Muscle of arm (tissue), 14 donors: ENCODE measurements at places on chromosomes 12 and 14.

DNA sequence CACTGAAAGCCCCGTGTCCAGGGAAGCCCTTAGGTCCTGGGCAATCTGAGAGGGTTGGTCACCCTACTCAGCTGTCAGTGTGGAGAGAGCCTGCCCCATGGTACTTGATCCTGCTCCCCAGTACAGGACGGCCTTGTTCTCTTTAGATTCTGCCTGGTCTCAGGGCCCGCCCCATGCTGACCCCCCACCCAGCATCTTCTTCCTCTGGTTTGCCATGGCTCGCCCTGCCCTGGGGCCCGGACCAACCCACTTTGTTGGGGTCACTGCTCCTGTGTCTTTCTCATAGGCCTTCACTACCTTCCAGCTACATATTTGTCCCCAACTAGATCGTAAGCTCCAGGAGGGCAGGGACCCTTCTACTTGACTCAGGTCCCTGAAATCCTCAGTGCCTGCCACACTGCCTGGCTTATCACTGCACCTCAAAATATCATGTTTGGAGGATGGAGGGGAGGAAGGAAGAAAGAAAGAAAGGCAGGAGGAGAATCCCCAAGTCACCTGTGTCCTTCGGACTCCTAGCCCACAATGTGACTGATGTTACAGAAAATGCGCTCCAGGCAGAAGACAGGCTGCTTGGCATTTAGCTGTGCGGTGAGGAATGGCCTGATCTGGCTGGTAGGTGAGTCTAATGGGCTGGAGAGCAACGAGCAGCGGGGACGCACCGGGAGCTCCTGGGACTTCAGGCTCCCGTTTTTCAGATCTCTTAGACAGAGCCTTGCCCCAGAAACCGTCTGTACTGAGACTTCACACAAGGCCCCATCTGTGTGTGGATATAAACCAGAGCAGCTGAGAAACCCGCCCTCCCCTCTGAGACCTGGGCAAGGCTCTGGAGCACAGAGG, 66.1 kb downstream of the C14orf132 start:
- DNase-seq = no peak

DNA sequence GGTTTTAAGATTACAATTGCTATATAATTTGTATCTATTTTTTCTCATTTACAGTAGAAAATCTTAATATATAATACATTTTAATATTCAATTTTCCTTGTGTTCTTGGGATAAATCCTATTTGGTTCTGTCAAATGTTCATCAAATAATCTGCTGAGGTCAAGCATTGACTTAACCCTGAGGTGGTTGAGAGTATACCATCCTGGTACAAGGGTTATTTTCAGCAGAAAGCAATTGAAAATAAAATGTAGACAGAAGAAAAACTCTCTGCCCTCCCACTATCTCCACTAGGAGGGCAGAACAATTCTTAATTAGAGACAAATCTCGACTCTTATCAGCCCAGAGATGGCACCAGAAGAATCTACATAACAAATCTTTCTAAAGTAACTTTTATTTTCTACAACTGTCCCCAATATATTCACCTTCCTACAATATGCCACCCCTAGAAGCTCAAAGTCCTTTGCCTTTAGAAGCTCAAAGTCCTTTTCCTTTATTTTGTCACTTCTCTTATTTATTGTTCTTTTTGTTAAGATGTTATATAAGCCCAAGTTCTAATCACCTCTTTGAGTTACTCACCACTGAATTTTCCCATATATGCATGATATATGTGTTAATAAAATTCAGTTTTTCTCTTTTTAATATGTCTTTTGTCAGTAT, 57.9 kb upstream of the ERGIC2 start:
- no peak for DNase-seq

DNA sequence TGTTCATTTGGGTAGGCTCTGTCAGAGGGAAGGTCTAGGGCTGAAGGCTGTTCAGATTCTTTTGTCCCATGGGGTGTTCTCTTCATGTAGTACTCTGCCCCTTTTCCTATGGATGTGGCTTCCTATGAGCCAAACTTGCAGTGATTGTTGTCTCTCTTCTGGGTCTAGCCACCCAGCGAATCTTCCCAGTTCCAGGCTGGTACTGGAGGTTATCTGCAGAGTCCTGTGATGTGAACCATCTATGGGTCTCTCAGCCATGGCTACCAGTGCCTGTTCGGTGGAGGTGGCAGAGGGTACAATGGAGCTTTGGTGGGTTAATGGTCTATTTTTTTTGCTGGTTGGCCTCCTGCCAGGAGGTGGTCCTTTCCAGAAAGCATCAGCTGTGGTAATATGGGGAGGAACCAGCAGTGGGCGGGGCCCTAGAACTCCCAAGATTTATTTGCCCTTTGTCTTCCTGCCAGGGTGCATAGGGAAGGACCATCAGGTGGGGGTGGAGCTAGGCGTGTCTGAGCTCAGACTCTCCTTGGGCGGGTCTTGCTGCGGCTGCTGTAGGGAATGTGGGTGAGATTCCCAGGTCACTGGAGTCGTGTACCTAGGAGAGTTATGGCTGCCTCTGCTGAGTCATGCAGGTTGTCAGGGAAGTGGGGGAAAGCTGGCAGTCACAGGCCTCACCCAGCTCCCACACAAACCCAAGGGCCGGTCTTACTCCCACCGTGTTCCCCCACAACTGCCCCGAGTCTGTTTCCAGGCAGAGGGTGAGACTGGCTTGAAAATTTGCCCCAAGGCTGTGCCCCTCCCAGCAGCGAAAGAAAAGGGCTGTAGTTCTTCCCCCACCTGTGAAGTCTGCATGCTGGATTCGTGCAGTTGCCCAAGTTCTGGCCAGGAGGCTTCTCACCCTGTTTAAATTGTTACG, 17.5 kb downstream of the MTRFR start:
- no peak for DNase-seq

GRCh38 chr12:48862760-48863159, 2.9 kb downstream of the RND1 start:
- DNase-seq = no peak

GRCh38 chr14:55111122-55111708, 17.8 kb upstream of the LGALS3 start:
- DNase-seq = no peak

DNA sequence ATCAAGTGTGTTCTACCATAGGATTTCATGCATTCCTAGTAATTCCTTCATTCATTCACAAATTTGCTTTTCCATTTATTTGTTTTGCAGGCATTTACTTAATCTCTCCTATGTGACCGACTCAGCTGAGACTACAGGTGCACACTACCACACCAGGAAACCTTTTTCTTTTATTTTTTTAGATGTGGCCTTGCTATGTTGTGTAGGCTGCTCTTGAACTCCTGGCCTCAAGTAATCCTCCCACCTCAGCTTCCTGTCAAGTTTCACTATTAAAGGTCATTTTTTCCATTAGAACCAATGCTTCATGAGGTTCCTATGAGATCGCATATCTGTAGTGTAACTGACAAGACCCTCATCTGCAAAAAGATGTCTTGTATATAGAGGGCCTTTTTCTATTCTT, 1218.7 kb downstream of the VRK1 start:
- no peak for DNase-seq

DNA sequence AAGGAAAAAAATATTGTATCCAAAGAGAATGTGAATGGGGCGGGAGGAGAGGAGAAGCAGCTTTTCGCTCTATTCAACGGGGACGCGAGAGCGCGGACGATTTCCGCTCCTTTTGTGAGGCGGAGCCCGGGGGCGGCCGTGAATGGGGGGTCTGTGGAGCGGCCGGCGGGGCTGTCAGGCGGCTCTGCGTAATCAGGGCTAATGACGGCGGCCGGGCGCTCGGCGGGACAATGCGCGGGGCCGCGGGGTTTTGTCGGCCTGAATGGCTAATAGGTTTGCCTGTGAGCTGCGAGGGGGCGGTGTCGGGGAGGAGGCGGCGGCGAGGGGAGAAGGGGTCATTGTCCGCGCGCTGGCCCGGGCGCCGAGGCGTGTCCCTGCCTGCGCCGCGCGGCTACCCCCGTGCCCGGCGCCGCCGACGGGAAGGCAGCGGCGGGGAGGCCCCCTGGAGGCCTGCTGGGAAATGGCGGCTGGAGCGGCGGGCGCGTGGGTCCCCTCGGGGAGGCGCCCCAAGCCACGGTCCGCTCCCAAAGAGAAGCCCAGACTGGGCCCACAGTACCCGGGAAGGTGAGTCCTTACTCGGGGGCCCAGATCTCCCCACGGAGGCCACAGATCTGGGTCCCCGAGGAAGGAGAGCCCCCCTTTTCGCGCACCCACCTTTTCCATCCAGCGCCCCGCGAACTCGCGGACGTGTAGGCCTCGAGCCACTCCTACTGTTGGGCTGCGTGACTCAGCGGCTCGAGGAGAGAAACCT, 6.0 kb downstream of the SIX6 start:
- DNase-seq = no peak

- peak; percentile 11 for DNase-seq
These were observed 173.2 kb downstream of the SLC35F4 start for GRCh38 chr14:57692671-57693070.

DNA sequence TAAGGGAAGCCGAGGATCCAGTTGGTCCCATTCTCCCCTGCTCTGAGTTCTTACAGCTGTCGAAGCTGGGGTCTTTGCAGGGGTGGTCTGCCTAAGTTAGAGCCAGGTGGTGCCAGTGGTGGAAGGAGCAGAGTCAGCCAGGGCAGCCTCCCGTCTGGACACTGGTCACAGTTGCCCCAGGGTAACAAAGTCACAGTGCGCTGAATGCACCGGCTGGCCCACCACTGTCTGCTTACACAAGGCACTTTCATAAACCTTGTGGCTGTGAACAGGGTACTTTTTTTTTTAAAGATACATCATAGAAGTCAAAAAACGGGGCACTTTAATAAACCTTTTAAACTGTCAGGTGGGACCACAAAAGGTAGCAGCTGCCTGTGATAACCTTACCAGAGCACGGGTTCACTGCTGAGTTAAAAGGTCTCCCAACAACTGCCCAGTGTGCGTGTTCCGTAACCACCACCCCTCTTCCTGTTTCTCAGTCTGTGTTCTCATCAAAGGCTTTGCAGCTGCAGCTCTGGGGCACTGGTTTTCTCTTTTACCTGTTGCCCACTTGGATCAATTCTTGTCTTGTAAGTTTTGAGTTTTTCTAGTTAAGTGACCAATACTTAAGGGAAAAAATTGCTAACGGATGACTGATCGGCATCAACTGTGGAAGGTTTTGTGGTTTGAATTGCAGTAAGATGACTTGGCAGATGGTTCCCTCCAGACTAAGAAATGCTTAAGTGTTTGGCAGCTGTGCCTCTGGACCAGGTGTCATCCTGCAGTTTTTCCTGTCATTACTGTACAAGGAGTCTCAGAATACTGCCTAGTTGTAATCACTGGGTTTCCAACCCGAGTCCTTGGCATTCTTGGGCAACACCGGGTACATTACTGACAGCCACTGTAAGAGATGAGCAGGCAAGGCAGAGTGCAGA, 55.9 kb downstream of the DYNC1H1 start:
- no peak for DNase-seq
